Right renal cortex interstitium (tissue), 3 donors: ENCODE measurements at places on chromosomes 16 and 17. TPM values are rescaled to one million over a fixed set of nuclear protein-coding genes. Genes with fewer than 3 reads are reported as not detected.

DNA sequence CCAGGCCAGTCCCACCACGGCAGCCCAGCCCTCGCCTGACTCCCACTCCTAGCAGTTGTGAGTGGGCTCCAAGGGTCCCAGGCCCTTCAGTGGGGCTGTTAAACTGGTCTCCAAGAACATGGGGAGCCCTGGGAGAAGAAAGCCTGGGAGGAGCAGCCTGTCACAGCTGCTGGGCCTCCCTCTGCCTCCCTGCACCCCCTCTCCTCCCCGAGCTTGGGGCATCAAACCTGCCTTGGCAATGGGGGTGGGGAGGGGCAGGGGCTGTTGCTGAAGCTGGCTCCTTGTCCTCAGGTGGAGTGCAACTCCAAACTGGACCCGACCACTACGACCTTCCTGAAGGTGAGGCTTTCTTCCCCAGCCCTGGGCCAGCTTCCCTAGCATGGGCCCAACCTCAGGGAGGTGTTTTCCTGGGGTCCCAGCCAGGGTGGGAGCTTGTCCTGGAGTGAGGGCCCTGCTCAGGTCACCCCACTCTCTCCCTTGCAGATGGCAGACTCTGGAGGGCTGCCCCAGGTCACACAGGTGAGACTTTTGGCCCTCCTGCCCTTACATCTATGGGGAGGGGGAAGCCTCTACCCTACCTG, 6.6 kb upstream of the SETD6 start:
- no peak for DNase-seq

DNA sequence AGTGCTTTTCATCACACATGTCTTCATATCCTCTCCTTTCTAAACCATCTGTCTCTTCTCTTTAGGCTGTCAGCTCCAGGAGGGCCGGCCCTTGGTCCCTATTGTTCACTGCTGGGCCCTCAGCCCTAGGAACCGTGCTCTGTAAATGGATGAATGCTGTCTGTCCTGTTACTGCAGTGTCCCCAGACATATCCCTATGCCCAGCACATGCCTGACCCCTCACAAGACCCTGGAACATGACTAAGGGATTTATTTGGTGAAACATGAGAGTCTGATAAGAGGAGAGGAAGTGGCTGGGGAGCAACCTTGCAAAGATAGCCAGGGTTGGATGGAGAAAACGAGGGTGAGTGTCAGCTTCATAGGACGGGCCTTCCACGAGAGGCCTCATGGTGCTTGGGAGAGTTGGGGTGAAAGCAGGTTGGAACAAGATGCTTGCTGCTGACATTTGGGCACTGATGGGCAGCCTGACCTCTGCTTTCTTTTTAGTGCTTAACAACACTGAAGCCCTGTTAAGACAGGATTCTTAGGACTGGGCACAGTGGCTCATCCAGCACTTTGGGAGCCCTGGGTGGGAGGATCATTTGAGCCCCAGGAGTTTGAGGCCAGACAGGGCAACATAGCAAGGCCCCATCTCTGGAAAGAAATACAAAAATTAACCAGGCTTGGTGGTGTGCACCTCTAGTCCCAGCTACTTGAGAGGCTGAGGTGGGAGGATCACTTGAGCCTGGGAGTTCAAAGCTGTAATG, 39.0 kb downstream of the ABCC1 start:
- DNase-seq = no peak

DNA sequence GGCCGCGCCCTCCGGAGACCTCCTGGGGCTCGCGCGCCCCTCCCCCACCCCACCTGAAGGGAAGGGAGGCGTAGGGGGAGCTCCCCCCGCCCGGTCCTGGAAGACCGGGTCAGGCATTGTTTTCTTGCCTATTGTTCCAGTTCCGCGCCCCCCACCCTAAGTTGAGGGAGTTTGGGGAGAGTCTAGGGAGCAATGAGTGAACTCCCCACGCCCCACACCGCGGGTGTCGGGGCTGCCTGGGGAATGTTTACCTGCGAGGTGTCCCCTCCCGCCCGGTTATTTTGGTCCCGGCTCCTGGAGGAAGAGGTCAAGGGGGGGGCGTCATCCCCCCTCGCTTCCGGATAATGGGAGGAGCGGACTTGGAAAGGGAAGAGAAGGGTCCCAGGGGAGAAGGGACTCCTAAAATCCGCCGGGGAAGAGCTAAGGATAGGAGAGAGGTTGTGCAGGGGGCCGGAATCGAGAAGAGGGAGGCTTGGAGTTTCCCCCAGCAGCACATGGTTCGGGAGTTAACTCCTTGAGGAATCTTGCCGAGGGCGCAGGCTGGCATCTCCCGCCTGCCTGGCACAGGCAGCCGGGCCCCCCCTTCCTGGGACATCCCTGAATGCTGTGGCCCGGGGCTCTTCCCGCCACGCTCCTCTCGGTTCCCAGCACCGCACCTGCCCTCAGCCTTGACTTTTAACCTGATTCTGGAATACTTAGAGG, 881 bp downstream of the MLLT6 start:
- DNase-seq = no peak

DNA sequence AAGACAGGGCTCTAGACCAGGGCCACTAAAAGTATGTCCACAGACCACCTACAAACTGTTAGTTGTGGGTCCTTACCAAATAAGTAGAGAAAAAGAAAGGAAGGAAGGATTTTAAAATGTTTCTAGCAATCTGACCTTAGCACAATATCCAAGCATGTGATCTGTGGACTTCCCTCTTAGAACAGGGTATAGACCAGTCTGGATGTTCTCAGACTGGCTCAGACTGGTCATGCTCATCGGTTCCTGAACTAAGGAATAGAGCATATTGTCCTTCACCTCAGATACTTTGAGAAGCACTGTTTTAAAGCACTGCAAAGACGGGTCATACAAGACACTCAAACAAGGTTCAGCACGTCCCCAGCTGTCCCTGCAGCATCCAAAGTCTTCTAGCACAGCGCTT, 25.8 kb downstream of the CUEDC1 start:
- DNase-seq = no peak

DNA sequence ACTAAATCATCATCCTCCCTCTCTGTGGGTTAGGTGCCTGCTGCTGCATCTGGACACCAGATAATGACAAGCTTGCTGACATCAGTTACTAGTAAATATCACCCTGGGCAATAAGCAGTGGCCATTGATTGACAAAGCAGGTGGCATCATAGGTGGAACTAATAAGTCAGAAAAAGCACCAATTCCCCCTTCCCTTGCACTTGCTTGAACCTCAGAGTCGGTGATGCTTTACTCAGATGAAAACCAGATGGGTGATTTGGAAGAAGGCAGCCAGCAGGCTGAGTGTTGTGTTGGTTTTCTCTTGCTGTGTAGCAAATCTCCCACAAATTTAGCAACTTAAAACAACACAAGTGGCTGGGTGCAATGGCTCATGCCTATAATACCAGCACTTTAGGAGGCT, 146.9 kb upstream of the NOL11 start:
- DNase-seq = no peak

DNA sequence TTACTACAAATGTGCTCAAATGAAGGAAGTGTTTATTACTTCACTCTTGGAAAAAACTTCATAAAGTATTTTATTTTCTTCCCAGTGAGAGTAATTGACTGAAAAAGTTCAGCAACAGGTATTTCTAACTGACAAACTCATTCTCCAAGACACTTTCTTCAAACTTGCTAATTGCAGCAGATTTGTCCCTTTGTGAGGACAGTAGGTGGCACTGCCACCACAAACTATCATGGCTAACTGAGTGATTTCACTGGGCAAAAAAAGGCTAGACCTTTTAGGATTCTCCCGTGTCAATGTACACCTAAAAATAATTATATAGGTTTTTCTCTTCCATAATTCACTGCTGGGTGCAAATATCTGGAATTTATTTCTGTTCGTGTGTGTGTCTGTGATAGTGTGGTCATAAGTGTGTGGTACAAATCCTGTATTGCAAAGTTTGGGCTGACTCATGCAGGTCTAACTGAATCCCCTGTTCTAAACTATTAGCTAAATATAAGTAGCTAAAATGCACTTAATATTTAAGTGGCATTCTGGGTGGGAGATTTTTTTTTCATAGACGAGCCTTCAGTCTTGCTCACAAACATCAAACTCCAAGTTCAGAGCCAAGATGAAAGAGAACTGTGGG, 3.9 kb downstream of the HS3ST3A1 start:
- DNase-seq = no peak

- DNase-seq = no peak
Observed at GRCh38 chr17:77366206-77366557, 225.4 kb downstream of the SEC14L1 start.

DNA sequence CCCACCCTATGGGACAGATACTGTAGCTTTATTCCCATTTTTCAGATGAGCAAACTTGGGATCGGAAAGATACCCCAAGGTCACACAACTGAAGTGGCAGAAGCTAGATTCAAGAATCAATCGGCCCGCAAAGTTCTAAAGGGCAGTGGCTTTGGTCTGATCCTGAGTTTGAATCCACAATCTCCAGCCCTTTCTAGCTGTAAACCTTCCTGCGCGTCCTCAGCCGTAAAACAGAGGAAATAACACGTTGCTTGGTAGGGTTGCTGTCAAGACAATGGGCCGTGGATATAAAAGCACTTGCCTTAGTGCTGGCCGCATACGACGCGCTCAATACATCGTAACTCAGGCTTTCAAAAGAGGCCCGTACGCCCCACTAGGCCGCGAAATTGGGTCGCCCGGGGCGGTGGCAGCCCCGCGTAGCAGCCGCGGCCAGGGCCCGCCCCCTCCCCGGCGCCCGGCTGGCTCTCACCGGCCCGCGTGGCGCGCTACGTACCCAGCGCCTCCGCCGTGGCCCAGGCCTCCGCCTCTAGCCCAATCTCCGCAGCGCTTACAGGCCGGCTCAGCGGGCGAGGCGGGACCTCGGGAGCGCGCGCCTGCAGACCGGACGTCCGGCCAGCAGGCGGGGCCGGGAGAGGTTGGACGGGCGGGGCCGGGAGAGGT, at the start of gene DCAKD:
Gene DCAKD, minus strand, starts transcription at position 573 of the 660 bp plus-strand sequence. CDS start 16,747 bp downstream, outside the sequence.
- no peak for DNase-seq

GRCh38 chr17:49976163-49976827, 7.3 kb downstream of the DLX4 start:
- no peak for DNase-seq

DNA sequence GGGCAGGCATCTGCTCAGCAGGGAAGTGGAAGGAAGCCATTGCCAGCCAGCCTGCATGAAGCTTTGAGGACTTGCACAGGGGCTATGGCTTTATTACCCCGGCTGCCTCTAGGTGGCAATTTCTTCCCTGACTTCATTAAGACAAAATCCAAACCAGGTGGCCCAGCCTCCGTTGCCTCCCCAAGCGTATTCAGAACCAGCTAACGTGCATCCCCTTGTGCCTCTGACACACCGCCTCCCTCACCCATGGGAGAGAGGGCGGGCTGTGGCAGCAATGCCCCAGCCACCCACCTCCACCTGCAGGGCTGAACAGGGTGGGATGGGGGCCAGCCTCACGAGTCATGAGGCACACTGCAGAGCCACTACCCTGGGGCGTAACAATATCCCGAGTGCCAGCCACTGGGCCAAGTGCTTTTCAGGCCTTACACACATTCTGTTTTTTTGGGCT, 6.8 kb downstream of the KIFC3 start:
- no peak for DNase-seq

DNA sequence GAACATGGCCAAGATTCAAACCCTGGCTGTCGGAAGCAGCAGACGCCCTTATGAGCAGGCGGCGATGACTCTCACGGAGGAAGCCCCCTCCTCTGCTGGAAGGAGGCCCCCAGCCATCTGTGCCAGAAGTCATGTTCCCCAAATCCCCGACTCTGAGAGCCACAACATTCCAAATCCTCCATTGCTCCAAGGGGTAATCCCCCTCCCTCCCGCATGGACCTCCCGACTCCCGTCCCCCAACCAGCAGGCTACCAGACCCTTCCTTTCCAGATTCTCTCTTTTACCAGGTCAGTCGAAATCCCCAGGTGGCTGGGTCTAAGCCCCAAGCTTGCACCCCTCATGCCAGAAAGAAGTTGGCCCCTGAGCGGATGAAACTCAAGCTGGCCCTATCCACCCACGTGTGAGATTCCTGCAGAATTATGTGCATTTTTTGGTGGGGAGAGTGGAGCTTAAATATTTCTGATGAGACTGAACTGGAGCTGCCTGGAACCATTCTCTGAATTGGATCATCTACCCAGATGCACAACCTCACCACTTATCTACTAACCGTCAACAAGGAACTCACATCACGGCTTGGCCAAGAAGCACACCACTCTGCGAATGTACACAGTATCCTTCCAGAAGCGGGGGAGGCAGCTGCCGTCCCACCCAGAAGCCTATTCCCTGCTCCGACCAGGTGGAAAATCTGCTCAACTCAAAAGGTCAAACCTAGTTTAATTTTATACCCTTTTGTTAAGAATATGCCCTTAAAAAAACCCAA, 283.5 kb downstream of the C16orf95 start:
- no peak for DNase-seq

- no peak for DNase-seq
Observed at GRCh38 chr16:1556254-1556653, 22.8 kb downstream of the TMEM204 start.

- no peak for DNase-seq
Observed at GRCh38 chr17:66032082-66032712, 159.7 kb downstream of the CEP112 start.

- no peak for DNase-seq
Observed at GRCh38 chr16:87864331-87864989, 4.8 kb downstream of the SLC7A5 start.

DNA sequence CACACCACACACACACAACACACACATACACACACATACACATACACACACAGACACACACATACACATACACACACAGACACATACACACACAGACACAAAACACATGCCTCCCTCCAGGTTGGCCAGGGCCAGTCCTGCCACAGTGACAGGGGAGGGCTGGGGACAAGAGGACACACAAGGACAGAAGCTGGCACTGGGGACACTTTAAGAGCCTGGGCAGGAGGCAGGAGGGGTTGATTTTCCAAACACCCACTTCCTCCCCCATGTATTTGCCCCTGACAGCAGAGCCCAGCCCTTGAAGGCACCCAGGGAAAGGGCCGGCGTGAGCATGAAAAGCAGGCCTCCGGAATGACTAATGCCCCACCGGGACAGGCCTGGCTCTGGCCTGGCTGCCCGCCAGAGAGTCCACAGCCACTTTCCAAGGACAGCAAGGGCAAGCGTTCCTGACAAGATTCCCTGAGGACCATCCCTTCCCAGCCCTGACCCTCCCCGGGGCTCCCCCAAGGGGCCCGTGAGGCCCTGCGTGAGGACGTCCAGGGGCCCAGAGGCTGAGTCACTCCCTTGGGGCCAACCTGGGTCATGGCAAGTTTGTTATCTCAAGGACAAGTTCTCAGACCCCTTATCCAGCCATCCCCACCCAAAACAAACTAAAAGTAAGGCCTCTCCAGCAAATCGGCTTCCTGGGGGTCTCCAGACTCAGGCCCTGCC, 235.6 kb downstream of the ZNF423 start:
- DNase-seq = no peak

- DNase-seq = no peak
Observed at GRCh38 chr17:75144816-75145512, 9.3 kb downstream of the JPT1 start.

- peak; percentile 37 for DNase-seq
Observed at GRCh38 chr17:63550817-63551639, 751 bp downstream of the DCAF7 start.

- DNase-seq = no peak
Observed at GRCh38 chr17:3656755-3657587, 11.4 kb downstream of the TAX1BP3 start.

MYLK3 gene
- polyA plus RNA-seq = 1.2 TPM

KRTAP17-1 gene
- not detected for polyA plus RNA-seq

PIRT gene
- not detected for polyA plus RNA-seq

TRIM47 gene
- 5.8 TPM for polyA plus RNA-seq

KRT39 gene
- polyA plus RNA-seq = not detected

ZNF778 gene
- 6.2 TPM for polyA plus RNA-seq

MYH3 gene
- 3.0 TPM for polyA plus RNA-seq
